NCI-H146 (cell line): ENCODE measurements at places on chromosomes 4 and X.

DNA sequence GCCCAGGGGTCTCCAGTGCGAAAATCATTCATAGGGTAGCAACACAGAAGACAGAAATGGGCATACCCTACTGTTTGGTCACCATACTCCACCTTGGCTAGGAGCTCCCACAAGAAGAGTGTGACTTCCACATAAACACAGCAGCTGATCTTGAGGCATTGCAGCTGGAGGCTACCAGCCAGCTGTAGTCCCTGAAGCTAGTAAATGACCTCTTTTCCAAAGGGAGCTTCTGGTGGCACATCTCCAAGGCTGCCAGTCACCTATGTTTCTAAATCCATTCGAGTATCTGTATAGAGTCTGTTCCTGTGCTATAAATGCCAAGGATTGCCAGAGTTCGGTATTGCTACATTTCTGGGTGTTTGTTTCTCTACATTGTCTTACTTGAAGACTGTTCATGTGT is 21.3 kb upstream of the PNPLA4 start:
- no peak for DNase-seq

DNA sequence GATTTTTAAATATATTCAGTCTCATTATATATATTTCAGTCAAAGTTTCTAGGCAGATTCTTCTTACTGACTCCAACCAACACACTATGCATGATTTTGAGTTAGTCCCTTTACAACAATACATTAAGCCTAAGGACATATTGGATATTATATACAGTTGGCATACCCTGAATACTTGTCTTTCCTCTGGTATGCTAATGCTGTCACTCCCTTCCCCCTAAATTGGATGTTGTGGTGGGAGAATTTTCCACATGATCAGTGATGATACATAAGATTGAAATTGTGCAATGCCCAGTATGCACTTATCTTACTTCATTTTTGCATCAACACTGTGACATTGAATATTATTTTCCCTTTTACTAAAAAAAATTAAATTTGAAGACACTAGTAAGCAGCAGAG is 935.2 kb downstream of the PCDH7 start:
- no peak for DNase-seq

DNA sequence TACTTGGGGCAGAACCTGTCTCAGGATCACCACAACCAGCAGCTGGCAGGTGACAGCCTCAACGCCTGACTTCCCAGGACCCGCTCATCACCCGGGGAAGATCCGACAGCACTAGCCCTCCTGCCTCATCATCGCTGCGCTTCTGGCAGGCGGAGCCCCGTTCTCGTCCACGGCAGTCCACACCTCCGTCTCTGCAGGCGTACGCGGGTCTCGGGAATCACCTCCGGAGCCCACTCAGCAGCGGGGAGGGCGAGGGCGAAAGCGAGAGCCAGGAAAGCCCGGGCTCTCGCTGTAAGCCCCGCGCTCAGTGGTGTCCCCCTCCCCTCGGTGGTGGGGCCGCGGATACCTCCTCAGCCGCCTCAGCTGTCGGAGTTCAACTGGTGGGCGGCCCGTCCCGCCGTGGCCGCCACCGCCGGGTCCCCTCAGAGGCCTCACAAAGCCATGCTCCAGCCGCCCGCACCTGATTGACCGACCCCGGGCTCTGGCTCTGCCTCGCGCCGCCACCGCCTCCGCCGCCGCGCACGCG is 518 bp upstream of the CNKSR2 start:
- peak; percentile 77 for DNase-seq

DNA sequence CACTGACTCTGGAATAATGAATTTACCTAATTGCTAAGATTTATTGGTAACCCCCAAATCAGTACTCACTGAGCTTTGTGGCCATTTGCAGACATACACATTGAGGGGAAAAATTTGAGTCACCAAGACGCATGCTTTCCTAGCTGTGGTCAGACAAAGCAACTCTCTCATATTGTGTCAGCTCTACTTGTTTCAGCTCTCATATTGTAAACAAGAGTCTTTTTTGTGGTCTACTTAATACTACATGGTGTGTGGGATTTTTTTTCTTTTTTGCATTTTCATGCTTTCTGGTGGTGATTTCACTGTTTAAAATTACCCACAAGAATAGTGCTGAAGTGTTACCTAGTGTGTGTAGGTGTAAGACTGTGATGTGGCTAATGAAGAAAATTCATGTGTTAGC is 428.2 kb upstream of the GALNT7 start:
- DNase-seq, result no peak

DNA sequence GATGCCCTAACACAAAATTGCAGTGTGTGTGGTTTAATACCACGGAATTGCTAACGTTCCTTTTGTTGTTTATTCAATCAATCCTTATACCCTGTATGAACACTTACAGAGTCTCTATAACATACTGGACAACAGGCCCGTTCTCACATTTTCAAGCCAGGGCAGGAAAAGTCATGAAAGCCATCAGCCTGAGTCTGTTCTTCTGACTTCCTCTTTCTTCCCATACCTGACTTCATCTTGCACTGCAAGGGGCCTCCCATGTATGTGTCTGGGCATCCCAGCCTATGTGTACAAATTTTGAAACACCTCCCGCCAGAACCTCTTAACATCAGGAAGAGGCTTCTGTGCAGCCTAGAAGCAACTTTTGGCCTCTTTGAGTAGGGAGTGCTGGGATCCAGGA is 4.9 kb upstream of the SHISA3 start:
- no peak for DNase-seq

- DNase-seq, result no peak
These were observed 80.8 kb upstream of the EFNB1 start for GRCh38 chrX:68748030-68748429.

GRCh38 chr4:54659313-54659712 is 1.6 kb downstream of the KIT start:
- peak; percentile 47 for DNase-seq

GRCh38 chrX:57289089-57289488 is 2.6 kb downstream of the FAAH2 start:
- DNase-seq, result no peak

DNA sequence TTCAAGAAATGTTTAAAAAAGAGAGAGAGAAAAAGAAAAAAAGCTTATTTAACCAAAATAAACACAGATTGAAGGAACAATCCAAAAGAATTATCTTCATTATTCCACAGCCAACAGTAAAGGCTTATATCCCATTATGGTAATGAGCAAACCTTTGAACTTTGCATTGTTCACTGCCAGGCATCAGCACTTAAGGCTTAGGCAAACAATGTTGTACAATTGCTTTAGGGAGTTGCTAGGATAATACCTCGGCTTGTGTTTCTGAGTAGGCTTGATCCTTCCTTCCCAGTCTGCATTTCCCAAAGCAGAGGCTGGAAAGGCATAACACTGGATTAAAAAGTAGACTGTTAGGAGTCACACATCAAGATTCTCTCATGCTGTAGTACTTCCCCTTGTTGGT is 352.7 kb upstream of the IGFBP7 start:
- no peak for DNase-seq

GRCh38 chr4:23290656-23291055 is 597.9 kb downstream of the GBA3 start:
- peak; percentile 20 for DNase-seq

- no peak for DNase-seq
These were observed 15.5 kb downstream of the MCF2 start for GRCh38 chrX:139692506-139692849.

DNA sequence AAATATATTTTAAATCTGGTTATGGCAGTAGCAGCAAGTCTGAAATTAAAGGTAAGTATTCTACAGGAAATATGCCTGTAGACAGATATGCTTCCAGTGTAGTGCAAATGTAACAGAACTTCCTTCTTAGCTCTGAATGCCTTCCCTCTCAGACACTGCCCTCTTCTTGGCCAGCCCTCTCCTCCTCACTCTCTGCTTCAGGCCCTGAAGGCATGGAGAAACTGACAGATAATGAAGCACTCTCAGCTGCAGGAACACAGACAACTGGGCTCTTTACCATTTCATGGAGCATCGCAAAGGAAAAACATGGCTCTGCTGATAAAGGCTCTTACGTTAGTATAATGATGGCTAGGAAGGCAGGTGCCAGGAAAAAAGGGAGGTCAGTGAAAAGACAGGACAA is 431.5 kb upstream of the RASGEF1B start:
- peak; percentile 28 for DNase-seq

DNA sequence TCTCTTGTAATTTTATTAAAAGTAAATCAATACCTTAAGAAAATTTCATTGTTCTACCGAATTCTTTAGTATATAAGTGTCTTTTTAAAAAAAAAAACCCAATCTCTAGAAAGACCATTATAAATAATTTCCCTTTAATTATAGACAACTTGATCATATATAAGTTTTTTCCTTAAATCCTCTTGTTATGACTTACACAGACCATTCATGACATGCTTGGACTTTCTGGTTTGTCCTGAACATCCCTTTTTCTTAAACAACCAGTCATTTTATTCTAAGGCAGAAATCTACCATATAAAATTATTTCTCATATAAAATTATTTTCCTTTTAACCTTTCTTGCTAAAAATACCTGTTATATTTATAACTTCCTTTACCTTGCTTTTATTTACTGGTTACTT is 15.4 kb upstream of the FHDC1 start:
- peak; percentile 5 for DNase-seq

DNA sequence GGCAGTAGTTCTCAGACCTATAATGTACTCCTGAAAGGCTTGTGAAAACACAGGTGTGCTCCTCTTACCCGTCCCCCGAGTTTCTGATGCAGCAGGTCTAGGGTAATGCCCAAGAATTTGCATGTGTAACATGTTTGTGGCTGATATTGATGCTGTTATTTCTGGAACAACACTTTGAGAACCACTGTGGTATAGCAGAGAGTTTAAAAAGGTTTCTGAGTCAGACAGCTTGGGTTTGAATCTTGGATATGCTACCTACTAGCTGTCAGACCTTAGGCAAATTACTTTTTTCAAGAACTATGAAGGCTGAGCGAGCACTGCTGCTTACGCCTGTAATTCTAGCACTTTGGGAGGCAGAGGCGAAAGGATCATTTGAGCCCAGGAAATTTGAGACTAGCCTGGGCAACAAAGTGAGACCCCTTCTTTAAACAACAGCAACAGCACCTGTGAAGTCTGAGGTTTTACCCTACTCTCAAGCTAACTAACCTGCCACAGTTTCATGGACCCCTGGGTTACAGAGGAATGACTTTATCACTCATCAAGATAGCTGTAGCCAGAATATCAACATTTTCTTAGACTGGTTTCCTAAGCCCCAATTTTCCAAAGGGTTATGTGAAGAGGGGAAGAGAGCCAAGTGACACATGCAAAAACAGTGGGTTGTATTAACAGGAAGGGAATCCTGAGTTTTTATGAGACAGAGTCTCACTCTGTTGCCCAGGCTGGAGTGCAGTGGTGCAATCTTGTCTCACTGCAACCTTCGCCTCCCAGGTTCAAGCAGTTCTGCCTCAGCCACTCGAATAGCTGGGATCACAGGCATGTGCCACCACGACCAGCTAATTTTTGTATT is 5.1 kb downstream of the AFF1 start:
- DNase-seq, result no peak

- DNase-seq, result peak; percentile 55
These were observed 875 bp downstream of the LAP3 start for GRCh38 chr4:17577665-17578481.

DNA sequence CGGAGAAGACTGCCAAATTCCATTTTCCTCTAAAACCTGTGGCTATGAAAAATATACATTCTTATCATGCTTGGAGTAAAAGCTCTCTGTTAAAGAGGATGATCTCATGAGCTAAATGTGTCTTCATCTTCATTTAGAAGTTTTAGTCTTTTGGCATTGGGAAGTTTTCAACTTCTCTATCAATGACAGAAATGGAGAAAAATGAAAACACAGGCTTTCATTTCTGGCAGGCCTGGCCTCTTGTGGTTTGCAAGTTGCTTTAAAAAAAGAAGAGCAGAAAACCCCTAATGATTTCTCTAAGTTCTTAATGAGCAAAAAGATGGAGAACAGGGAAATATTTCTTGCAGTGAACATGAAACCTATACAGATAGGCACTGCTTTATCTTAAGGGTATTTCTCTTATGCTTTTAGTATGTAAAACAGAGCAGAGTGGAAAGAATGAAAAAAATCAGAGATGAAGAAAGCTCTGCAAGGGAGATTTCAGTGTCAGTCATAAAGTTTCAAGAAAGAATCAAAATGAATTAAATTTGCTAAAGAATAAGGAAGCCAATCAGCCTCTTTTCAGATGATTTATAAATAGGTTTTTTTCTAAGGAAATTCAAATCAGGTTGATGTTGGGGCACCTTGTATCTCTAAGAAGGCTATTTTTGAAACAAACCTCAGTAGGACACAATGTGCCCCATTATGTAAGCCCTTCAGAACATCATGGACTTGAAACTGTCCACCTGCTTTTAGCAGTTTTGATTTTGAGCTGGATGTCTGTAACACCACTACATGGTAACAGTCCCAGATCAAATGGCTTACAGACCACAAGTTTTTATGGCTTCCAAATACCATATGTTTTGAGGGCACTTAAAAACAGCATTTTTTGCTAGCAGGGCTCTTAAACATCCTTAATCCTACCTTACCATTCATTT is 225.0 kb downstream of the GRIA3 start:
- DNase-seq, result no peak

DNA sequence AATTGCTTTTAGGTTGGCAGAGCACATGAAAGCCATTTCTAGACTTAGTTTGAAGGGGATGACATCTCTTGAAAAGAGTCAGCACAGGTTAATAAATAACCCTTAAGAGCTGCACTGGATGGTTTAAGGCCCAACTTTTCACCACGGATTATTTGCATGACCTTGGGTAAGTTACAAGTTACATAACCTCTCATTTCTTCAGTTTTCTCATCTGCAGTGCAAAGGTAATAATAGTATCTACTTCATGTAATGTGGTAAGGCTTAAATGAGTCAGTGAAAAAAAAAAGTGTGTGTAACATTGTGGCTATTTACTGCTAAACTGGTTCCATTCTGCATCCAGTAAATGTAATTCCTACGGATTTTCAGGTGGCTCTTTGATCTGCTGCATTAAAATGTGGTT is 715.8 kb downstream of the CCSER1 start:
- no peak for DNase-seq

DNA sequence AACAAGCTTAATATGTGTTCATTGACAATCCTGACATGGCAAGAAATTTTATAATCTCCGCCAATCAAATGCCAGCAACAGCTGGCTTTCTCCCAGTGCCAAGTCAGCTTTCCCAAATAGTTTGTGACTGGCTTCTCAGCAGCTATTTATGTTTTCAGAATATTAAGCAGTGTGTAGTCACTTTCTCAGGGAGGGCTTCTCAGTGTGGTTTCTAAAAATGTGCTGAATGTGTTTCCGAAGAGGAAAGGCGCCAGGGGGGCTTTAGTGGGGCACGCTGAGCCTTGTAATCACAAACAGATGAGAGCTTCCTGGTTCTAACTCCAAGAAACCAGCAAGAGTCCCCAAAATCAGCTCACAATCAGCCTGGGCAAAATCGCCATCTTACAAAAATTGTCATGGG is 258.7 kb upstream of the CPEB2 start:
- DNase-seq, result no peak

DNA sequence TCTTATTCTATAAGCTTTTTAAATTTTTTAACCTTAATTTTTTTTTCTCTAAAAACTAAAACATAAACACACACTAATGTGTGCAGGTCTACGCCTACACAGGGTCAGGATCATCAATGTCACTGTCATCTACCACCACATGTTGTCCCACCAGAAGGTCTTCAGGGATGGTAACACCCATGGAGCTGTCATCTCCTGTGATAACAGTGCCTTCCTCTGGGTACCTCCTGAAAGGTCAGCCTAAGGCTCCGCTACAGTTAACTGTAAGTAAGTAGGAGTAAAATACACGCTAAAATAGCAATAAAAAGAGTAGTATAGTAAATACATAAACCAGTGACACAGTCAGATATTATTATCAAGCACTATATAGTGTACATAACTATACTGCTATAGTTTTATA is 45.9 kb upstream of the GPRIN3 start:
- no peak for DNase-seq
